Stimulated activated CD8-positive, alpha-beta memory T cell treated with anti-CD3 and anti-CD28 coated beads, Interleukin-15, amount 100 ng/mL, for 4 hours (primary cell): ENCODE measurements at places on chromosomes 16 and 17.
A peak's percentile ranks its signal among the peaks of the same experiment; 100 is the strongest.

- peak; percentile 58 for DNase-seq
Observed at GRCh38 chr17:980406-981291, 1.1 kb upstream of the NXN start.

DNA sequence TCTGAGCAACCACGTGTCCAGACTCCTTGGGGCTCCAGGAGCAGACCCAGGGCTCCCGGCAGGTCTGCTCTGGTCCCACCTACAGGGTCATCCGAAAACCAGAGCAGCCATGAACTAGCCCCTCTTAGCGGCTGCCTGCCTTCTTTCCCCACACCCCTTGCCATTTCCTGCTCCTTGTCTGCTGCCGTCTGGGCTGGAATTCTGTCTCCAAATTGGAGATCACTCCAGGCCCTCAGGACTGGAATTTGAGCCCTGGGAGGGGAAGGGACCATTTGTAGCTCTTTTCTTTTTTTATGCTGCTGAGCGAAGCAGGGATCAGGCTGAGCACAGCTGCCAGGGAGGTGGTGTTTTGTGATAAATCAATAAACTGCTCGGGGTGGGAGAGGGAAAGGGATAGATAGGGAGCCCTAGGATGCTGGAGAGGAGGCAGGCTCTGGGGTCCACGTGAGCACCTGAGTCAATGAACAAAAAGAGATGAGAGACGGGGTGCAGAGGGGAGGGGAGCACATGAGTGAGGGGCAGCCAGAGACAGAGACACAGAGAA is 257.5 kb downstream of the ENGASE start:
- no peak for DNase-seq

GRCh38 chr16:17241264-17241835 is 229.4 kb downstream of the XYLT1 start:
- DNase-seq: no peak

GRCh38 chr17:63476459-63476853 is 405 bp upstream of the ACE start:
- DNase-seq: no peak

DNA sequence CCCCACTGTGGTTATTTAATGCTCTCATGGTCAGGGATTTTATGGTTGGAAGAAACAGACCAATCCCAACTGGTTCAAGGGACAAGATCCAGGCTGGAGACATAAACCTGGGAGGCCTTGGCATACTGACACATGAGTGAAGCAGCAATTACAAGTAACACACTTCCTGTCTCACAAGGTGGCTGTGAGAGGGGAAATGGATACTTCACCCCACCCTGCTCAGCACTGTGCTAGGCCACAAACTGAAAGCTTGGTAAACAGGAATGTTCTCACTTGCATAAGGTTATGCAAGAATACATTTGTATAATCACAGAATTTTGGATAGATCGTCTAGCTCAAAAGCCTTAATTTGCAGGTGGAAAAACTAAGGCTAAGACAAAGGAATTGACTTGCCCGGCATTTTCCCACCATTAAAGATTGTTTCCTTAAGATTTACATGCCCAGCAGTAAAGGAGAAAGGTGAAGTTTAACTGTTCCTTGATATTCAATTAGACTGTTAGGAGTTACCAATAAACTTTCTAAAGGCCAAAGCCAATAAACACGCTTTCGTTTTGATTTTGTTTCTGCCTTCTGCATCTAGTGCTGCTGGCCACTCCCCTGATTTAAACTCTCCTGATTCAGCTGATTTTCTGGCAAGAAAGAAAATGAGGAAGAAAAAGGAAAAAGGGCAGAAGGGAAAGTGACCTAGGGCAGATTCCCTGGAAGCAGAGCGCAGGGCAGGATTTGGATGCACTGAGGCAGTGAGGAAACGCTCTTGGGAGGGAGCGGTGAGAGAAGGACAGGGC is 215.6 kb upstream of the CDH5 start:
- DNase-seq: no peak

- no peak for DNase-seq
Observed at GRCh38 chr16:4788910-4789309, 765 bp upstream of the SEPTIN12 start.

- no peak for DNase-seq
Observed at GRCh38 chr16:71421911-71422310, 19.9 kb downstream of the TLE7 start.

DNA sequence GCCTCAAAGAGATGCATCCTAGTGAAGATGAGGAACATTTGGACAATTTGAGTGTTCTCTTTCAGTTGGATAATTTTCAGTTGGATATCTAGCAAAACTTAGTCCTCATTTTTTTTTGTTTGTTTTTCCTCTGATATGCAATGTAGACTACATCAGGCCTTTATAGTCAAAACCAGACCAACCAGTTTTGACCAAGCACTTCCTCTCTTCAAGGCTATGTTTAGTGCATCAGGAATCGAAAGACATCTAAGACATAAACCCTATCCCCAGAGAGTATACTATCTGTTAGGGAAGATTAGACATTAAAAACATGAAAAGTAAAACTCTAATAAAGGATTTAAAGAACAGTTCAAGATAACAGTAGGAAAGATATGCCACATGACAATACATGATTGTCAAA is 256.1 kb downstream of the IRX3 start:
- no peak for DNase-seq

DNA sequence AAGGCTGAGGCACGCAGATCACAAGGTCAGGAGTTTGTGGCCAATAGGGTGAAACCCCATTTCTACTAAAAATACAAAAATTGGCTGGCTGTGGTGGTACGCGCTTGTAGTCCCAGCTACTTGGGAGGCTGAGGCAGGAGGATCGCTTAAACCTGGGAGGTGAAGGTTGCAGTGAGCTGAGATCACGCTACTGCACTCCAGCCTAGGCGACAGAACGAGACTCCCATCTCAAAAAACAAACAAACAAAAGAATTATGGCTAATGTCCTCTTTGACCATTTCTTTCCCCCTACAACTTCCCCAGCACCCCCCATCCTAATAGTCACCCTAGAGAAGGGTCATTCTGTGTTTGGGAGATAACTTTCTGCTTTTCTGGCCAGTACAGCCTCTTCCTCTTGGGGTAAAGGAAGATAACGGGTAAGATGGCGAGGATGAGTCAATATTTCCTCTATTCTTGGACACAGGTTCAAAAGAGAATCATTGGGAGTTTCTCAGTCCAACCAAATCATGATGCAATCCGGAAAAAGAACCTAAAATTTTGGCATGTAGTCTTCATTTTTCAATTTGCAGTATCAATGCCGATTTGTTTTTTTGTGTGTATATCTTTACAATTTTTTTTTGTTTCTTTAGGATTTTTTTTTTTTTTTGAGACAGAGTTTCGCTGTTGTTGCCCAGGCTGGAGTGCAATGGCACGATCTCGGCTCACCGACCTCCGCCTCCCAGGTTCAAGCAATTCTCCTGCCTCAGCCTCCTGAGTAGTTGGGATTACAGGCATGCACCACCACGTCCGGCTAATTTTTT is 107.6 kb upstream of the MED13 start:
- DNase-seq: no peak

GRCh38 chr16:31250782-31251384 is 8.9 kb upstream of the ITGAM start:
- DNase-seq: no peak

DNA sequence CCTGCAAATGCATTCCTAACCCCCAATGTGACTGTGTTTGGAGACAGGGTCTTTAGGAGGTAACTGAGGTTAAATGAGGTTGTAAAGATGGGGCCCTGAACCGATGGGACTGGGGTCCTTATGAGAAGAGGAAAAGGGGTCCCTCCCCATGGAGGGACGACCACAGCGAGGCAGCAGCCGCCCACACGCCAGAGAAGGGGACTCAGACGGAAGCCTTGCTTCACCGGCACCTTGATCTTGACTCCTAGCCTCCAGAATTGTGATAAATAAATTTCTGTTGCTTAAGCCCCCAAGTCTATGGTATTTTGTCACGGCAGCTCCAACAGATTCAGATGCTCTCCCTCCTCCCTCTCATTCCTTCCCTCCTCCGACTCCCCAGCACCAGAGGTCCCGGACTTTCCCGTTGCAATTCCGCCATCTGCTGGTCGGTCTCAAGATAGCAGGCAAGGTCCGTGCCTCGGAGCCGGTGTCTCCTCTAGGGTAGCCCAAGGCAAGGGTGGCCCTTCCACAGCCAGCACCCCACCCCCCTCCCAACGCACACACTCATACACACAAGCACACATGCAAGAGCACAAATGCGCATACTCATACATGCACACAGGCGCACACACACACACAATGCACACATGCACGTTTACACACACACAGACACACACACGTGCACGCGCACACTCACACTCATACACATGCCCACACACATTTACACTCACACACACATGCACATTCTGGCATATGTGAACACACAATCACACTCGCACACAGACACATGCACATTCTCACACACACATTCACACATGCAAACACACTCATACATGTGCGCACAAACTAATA is 23.1 kb upstream of the C16orf78 start:
- no peak for DNase-seq

- DNase-seq: no peak
Observed at GRCh38 chr17:39139561-39139960, 11.9 kb downstream of the PLXDC1 start.

DNA sequence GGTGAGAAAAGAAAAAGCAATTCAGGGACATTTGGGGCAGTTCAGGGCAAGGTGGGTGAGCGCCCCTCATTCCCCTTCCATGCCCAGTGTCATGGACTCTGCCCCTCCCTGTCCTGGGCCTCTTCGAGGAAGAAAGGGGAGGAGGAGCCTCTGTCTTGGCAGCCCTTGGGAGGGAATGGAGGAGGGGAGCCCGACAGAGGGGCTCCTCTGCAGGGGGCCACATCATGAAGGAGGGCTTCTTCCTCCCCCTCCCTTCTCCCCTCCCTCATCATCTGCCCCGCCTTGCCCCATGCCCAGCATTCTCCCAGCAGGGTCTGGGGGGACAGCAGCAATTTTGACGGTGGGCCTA is 33.2 kb upstream of the TAC4 start:
- DNase-seq: no peak

DNA sequence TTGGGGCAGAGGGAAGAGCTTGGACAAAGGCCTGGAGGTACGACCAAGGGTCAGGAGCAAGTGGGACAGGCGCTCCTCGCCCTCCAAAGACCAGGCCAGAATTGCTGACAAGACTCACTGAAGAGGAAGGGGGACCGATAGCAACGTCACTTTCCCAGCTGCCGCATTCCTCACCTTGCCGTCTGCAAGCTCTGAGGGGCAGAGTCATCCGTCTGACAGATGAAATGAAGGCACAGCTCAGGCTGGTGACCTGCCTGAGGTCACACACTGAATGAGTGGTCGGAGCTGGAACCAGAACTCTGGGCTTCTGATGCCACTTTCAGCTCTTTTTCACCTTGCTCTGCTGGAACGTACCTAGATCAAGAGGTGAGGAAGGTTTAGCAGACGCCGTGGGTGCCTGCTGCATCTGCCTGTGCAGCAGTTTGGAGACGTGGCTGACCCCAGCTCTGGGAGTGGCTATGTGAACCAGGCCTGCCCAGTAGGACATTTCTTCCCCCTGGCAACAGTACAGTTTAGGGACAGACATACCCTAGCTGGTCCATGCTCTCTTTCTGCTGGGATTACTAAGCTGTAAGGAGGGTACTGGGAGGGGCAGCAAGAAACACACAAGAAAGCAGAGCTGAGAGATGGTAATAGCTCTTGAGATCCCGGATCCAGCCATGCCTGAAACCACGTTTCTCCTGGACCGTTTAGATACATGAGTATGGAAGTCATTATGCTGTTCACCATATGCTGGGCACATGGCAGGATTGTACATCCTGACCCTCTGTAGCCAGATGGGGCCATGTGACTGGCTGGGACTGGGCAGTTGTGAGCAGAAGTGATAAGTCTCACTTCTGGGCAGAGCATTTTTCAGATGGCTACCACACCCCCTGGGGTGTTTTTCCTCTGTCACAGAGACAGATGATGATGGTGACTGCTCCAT is 50.9 kb downstream of the IL21R start:
- DNase-seq: no peak
